AG10803 (cell line): ENCODE measurements at places on chromosomes 1 and 21.

GRCh38 chr1:119774746-119775490, 6.2 kb upstream of the HMGCS2 start:
- no peak for DNase-seq

DNA sequence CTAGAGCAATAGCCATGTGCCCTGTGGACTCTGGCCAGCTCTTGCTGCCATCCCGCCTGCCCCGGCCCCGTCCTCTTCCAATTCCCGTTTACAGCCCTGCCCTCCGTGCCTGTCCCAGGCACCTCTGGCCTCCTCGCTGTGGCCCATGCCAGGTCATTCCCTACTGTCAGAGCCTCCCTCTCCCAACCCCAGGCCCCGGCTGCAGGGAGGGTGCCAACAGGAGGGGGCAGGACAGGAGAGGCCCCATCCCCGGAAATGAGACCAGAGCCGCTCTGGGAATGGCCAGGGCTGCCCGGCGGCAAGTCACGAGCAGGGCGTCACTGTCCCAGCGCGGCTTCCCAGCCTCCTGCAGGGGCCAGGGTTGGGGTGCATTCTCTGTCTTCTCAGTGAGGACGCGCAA, 23.5 kb upstream of the TSPEAR start:
- DNase-seq = no peak

- DNase-seq = peak; percentile 96
Observed at GRCh38 chr1:214581785-214582184, 21.2 kb upstream of the CENPF start.

DNA sequence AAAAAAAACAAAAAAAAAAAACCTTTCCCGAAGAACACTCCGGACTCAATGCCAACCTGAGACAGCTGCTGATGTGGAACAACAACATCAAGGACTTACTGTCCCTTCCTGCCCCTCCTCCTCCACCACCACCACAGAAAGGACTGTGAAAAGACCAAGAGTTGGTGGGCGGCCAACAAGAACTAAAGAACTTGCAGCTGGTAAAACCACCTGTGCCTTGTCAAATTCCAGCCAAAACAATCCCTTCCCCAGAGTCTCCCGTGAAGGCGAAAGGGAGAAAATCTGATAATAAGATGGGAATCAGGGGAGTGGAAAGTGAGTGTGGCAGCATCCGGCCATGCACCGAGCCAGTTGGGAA, 88.9 kb downstream of the PROX1 start:
- DNase-seq = no peak

DNA sequence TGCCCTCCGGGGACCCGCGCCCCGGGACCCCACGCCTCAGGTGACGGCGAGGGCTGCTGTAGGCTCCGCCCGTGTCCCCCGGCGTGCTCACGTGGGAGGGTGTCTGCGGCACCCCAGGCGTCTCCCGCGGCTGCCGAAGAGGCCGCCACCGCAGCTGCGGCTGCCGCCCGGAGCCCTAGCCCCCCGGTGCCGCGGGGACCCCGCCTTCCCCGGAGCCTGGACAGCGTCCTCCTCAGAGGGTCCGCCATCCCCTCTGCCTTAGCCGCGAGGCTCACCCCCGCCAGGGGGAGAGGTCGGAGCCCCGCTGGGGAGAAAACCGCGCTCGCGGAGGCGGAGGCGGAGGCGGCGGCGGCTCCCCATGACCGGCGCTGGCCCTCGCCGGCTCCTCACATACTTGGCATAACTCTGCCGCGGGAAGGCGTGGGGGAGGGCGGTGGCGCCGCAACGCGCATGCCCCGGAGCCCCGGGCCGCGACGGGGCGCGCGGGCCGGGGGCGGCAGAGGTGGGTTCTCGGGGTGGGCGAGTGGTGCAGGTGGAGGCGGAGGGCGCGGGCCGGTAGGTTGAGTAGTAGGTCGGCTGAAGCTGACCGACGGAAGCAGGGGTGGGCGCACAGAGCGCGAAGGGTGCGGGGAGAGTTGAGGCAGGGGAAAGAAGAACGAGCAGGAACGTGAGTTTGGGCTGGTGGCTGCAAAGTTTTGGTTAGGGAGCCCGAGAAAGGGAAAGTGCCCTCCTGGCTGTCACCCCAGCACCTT, 700 bp upstream of the SYDE2 start:
- DNase-seq = peak; percentile 66

GRCh38 chr21:25062061-25062460, 545.2 kb downstream of the MRPL39 start:
- DNase-seq = no peak

DNA sequence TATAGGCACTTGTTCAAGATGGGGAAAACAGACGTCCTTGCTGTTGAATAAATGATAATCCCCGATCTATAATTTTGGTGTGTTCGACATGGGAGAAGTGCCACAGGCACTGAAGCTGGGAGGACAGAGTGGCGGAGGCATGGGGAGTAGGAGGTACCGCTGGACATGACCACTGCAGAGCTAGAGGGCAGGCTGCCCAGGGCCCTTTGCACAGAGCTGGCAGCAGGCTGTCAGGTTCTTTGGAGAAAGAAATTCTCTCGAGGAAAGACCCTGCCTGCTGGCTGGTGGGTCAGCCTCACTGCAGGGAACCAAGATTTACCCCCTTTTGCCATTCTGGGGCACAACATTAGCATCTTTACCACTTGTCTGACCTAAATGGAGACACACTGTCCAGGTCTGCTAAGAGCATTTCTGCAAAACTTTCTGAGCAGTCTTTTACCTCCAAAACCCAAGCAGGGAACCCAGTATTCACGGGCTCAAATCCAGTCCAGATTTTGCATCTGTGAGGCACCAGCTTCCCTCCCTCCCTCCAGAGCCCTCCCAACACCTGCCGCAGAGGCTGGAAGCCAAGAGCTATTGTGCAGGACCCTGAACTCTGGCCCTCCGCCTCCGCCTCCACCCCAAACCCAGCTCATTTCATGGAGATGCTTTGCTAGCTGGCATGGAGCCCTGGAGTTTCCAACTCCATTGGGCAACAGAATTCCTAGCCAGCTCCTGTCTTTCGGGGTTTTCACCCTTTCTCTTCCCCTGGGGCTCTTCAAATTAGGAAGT, 142.3 kb downstream of the PLXNA2 start:
- peak; percentile 62 for DNase-seq

DNA sequence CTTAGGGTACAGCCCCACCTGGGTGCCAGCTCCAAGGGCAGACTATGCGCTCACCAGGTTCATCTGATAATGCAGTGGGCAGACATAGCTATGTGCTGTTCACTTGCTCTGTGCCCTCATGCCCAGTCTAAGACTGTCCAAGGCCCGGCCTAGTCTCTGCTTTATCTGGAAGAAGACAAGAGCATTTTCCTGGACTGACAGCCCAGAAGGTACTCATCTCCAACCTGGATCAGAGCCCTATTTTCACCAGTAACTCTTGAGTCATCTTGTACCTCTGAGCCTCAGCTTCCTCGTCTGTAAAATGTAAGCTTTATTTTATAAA, 28.5 kb upstream of the LRRC8C start:
- DNase-seq = no peak

- DNase-seq = no peak
Observed at GRCh38 chr1:116148967-116149366, 37.8 kb downstream of the MAB21L3 start.

GRCh38 chr1:22489823-22490222, 38.2 kb downstream of the ZBTB40 start:
- DNase-seq = no peak

DNA sequence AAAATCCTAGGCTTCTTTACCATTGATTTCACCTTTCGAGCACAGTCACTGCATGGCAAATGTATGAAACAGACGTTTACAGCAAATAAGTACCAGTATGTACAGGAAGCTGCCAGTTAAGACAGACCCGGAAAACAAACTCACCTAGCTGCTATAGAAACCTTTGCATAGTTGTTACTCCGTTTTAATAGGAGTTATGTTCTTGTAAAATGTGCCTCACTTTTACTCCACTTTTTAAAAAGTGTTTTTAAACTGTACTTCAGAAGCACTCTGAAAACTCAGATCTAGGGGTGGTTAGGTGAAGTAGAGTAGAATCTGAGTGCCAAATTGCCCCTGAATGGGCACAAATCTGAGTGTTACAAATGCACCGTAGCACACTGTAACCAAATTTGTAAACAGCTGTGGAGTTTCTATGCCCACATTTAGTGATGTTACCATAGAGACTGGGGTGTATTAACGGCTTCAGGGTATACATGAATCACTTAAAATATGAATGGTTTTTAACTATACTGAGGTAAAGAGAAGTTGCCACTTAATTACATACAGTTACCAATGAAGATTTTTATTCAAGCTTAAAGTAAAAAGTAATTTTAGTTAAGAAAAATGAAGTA, 30.7 kb downstream of the CNIH4 start:
- DNase-seq = no peak

DNA sequence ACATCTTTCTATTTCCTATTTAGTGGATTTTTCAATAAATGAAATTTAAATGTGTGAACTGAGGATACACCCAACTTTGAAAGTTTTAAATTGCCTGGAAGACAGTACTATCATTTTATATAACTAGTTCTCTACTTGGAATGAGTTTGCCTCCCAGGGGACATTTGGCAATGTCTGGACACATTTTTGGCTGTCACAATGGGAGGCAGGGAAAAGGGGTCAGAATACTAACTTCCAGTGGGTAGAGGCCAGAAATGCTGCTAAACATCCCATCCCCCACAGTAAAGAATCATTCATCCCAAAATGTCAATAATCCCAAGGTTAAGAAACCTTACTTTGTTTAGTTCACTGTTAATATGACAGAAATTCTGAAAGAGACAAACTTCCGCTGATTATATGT, 13.2 kb upstream of the NRAS start:
- no peak for DNase-seq

DNA sequence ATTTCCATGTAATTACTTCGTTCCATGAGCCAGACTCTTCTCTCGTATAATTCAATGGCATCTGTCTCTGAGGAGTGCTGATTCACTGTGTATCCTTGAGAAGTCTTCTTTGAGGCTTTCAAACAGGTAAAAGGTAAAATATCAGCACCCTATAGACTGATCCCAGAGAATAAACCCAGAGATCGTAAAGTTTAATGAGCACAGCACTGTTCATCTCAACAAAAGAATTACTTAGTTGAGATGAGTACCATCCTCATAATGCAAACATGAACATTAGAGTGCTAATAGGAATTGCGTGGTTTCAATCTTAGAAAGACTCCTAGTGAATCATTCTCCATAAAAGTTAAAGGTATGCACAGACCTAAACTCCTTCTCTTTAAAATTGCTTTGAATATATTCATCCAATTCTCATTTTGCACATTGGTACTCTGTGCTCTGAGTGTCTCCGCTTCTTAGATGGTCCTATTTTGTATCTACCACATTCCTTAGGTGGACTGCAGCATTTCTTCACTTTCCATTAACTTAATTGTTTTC, 97.2 kb downstream of the TBX15 start:
- no peak for DNase-seq

DNA sequence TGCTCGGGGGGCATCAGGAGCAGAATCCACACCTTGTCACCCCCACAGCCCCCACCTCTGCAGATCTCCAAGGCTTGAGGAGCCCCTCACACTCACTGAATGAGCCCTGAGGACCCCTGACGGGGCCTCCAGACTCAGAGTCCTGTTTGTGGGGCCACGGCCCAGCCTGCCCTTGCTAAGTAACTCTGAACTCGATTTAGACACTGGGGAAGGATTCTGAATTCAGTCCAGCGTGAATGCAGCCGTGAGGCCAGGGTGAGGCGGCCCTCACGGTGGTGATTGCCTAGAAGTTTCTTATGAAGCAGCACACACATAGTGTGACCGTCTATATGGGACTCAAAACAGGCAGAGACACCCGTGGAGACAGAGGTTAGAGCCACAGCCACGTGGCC, 58.9 kb upstream of the ADARB1 start:
- DNase-seq = no peak

- peak; percentile 18 for DNase-seq
Observed at GRCh38 chr1:51910221-51911000, 31.9 kb upstream of the NRDC start.

- DNase-seq = no peak
Observed at GRCh38 chr1:104132382-104132973, 382.8 kb downstream of the AMY1C start.

DNA sequence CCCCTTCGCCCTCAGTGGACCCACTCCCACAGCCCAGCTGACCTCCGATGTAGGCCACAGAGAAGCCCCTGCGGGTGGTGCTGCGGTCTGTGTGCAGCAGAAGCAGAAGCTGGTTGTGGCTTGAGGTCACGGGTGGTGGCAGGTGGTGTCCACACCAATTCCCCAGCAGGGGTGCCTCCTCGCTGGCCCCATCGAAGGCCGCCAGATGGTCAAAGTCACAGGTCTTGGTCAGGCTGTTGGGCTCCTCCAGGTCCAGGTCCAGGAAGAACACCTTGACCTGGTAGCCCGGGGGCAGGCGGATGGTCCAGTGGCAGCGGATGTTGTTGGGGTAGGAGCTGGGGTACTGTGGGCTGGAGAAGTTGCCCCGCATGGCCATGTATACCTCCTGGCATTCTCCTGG, 13.1 kb downstream of the CDCP2 start:
- no peak for DNase-seq

- no peak for DNase-seq
Observed at GRCh38 chr1:179115181-179115580, 33.3 kb downstream of the TOR3A start.

GRCh38 chr1:26520339-26520738, 9.2 kb upstream of the RPS6KA1 start:
- DNase-seq = no peak

DNA sequence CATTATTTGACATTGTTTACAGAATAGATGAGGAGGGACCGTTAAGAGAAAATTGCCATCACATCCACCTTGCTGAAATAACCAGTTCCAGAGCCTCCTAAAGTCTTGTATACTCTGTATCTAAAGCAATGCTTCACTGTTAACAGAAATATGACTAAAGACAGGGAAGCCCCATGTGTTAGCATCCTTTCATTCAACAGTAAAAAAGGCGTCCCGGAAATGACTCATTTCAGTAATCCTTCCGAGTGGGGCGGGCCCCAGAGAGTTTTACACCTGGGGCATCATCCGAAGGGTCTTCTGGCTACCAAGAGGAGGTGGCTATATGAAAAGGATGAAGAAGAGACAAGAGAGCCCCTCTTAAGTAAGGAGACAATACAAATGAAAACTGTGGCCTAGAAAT, 227.2 kb downstream of the SLC45A1 start:
- no peak for DNase-seq

DNA sequence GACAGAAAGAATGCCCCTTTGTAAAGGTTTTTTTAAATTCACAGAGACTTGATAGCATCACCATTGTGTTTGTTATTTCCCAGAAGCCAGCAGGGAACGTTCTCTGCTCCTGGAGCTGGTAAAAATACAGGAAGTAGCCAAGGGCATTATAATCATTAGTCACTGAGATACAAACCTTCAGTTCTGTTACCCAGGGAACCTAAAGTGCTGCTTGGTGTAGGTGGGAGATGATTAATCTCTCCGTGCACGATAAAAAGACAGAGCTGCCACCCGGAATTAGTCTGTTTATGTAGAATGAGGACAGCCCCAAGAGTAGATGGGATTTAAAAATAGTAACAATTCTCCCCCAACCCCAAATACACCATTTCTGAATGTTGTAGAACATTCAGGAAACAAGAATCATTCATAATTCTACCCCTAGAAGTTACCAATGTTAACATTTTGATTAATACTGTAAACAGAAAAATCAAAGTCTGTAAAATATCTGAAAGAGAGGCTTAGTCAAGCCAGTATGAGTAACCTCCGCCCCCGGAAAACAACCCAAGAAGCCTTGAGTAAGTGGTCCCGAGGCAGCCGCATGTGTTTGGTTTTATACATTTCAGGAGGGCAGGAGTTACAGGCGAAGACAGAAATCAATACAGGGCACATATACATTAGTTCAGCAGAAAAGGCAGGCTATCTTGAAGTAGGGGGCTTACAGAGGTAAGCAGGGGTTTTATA, 45.3 kb upstream of the CTBS start:
- DNase-seq = peak; percentile 60

GRCh38 chr21:45029298-45029947, 45.0 kb upstream of the ADARB1 start:
- DNase-seq = peak; percentile 50
